ENCODE measurements at places on chromosomes 2 and 18.

GRCh38 chr2:83579507-83579906 lies 879.6 kb downstream of the SUCLG1 start:
- peak; percentile 4 for DNase-seq

DNA sequence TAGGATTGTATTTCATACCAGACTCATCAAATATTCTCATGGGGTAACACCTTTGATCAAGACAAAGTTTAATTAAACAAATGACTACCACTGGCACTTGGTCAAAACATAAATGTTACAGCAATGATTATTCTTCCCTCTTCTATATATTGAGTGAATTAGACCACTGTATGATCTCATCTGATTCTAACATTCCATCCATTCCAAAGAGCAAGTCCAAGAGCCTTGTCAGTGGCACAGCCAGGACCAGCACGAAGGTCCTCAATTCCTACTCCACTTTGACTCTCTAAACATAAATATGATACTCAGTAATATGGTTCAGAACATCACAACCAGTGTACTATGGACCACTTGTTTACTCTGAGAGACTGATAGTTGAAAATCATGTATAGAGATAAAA lies 86.4 kb downstream of the AP1S3 start:
- DNase-seq = no peak

GRCh38 chr2:229779650-229780049 lies 65.3 kb upstream of the DNER start:
- DNase-seq = no peak

DNA sequence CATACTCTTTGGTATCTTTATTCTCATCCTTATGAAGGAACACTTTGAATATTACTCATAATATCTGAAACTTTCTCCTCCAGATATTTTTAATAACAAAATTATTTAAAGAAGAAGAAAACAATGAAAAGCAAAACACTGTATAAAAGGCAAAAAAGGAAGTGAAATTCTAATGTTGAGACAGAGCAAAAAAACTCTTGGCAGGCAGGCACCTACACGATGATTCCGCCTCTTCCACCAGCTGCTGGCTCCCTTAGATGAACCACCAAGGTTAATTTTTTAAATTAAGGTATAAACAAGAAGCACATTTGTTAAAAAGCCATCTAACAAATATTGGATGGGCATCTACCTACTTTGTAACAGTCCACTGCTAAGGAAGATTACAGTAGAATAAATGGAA lies 434.7 kb downstream of the EPHA4 start:
- DNase-seq = no peak

- DNase-seq = no peak
Observed at GRCh38 chr2:31274401-31275075, 40.6 kb downstream of the EHD3 start.

GRCh38 chr2:217451666-217452065 lies 551.1 kb downstream of the TNS1 start:
- DNase-seq = no peak

DNA sequence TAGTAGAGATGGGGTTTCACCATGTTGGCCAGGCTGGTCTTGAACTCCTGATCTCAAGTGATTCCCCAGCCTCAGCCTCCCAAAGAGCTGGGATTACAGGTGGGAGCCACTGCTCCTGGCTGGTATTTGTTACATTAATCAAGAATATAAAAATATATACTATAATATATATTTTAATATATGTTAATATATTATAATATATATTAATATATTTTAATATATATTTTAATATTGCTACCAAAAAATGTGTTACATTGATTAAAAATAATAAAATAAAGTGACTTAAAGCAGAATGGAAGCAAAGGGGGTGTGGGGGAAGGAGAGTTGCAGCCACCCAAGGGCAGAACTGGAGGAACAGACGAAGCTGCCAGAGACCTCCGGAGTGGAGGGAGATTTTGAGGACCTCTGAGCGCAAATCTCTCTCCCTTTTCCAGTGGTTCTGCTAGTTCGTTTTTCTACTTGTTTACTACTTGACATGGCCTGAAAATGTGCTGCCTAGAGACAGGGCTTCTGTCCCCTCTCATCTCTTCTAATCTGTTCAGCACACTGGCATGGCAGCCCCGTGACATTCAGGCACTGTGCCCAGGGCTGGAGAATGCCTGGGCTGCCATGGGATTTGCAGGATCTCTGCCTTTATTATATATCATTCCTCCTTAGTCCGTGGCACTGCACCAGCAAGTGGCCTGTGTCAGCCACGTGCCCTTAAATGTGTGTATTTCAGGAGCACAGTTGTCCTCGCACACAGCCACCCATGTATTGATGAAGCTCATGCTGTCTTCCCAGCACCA lies 47.9 kb upstream of the RAB12 start:
- no peak for DNase-seq

DNA sequence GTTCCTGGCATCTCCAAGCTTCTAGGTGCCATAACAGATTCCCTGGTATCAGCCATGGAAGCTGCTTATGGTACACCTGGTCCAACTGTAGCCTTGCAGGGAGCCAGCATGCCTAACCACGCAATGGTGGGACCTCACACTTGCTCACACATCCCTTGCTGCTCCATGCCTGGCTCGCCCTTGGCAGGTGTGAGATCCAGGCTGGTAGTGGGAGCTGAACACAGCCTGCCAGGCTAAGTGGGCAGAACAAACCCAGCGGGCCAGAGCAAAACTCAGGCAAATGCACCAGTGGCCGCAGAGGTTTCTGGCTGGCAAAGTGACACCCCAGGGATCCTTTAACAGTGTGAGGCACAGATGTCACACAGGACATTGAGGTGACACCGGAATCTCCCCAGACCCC lies 185.8 kb downstream of the NDUFA10 start:
- no peak for DNase-seq

- DNase-seq = no peak
Observed at GRCh38 chr2:72193723-72194122, 46.1 kb upstream of the CYP26B1 start.

DNA sequence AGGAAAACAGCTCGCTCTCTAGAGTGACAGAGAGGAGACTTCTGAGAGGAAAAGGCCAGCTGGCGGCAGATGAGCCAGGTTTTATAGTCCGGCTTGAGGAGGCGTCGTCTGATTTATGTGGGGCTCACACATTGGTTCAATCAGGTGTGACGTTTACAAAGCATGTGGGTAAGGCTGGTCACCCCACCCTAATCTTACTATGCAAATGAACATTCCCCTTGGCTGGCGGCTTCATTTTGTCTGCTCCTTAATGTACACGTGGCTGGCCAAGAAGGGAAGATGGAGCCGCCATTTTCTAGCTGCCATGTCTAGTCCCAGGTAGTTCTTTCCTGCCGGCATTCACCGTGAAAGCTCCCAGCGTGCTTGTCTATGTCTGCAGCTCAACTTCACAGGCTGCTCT lies 299.1 kb upstream of the SPRED2 start:
- DNase-seq = no peak

DNA sequence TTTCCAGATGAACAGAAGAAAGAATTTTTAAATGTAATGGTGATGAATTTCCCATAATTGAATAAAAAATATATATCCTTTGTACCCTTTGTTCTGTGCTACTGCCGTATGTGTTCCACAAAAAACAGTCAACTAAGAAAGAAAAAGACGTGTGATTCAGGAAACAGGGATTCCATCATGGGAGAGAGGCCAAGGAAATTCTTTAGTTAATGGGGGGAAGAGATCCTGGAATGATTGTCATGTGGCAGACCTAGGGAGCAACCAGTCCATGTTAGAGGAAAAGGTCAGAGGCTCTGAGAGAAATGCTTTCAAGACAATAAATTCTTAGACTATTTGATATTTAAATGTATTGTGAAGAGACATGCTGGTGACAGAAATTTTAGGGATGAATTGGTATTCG lies 76.6 kb downstream of the CPO start:
- no peak for DNase-seq

- DNase-seq = peak; percentile 78
Observed at GRCh38 chr2:217314021-217314460, 454.2 kb upstream of the TNP1 start.

DNA sequence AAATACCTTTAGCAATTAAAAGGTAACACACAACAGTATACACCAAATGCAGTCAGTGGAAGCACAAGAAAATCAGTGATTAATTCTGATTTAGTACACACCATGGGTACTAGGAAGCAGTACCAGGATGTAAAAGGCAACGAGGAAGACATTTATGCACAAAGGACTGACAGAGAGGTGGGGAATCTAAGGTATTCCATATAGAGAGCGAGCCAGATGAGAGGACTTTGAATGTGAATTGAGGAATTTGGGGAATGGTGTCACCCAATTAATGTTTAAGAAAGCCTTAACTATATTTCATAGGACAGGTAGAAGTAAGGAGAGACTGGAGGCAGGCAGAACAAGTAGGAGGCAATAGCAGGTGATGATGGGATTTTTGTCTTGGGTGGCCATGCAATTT lies 11.7 kb downstream of the CPS1 start:
- no peak for DNase-seq

- DNase-seq = no peak
Observed at GRCh38 chr2:36824273-36824672, 127.8 kb downstream of the VIT start.

- DNase-seq = no peak
Observed at GRCh38 chr2:129550536-129550935, 428.9 kb upstream of the RAB6C start.

GRCh38 chr18:7035807-7036206 lies 81.8 kb downstream of the LAMA1 start:
- no peak for DNase-seq

- DNase-seq = no peak
Observed at GRCh38 chr2:172081221-172082022, 3.9 kb upstream of the DLX1 start.

DNA sequence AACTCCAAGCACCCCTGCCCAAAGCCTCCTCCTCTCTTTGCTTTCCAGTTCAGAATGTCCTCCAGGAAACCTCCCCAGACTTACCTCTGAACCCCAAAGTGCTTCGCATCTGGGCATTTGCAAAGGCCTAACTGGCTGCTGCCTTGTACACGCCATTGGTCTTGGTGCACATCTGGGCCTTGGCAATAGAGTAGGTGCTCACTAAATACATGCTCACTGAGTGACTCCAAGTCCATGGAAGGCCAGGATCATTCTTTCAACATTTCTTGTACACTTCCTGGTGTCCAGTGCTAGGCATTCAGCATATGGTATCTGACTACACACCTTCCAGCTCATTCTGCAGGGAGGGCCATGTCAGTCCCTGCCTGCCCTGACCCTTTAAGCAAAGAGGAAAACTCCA lies 28.4 kb downstream of the MRPL35 start:
- DNase-seq = no peak

DNA sequence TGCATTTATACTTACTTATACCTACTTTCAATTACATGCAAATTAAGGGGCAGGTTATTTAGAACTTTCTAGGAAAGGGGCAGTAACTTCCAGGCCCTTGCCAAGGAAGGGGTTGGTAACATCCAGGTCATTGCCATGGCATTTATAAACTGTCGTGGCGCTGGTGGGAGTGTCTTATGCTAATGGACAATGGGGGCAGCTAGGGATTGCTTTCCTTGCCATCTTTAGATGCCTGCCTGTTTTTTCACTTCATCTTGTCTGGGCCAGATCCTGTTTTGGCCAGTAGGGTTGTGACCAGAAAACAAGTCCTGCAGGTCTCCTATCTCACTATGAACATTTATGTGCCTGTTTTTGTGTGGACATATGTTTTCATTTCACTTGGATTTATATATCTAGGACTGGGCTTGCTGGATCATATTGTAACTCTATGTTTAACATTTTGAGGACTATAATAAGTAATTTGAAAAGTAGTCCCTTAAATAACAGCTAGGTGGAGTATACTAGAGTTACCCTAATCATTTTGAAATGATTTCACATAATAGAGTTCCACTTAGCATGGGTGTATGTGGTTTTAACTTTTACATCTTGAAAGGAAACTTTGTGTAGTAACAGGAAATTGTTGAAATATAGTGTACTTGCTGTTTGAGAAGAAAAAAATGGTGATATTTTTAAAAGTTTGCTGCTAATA lies 56.1 kb downstream of the LCLAT1 start:
- no peak for DNase-seq

- DNase-seq = no peak
Observed at GRCh38 chr2:80548469-80548868, 243.9 kb upstream of the LRRTM1 start.

- DNase-seq = no peak
Observed at GRCh38 chr2:46977280-46977665, 61.7 kb upstream of the MCFD2 start.

- DNase-seq = peak; percentile 49
Observed at GRCh38 chr2:179265082-179265510, 464 bp upstream of the SESTD1 start.

GRCh38 chr2:73285159-73285739 lies 971 bp upstream of the FBXO41 start:
- no peak for DNase-seq

DNA sequence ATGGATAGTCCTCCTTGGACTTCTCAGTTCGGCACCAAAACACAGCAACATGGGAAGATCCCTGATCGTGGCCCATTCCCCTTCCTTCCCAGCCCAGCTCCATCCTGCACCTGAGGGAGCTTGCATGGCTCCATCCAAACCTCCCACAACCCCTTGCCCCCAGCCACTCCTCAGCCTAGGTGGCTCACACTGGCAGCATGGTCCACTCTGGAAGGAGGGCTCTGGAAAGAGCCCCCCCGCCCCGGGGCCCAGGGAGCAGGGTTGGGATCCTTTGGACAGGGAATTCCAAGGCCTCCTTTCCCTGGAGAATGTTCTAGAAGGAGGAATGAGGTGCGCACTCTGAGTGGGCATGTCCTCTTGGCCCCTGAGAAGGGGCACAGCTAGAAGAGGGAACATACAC lies 62.8 kb upstream of the ID2 start:
- DNase-seq = no peak

DNA sequence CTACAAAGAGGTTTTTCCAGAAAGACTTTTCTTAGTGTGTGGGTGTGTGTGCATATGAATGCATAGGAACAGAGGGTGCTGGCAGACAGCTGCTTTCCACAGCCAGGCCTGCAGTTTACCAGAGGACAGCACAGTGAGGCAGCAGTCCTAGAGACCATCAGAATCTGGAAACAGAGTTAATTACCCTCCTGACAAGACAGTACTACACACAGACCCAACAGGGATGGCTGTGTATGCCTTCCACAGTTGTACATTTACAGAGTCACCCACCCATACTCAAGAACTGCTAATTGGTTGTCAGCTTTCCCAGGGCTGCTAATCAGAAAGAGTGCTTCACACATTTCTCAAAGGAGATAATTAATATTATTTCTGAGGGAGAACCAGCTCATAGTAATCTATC lies 104.7 kb downstream of the FEZ2 start:
- no peak for DNase-seq

All from NCI-H2081 (cell line).